ENCODE measurements at places on chromosomes 7 and 10.

DNA sequence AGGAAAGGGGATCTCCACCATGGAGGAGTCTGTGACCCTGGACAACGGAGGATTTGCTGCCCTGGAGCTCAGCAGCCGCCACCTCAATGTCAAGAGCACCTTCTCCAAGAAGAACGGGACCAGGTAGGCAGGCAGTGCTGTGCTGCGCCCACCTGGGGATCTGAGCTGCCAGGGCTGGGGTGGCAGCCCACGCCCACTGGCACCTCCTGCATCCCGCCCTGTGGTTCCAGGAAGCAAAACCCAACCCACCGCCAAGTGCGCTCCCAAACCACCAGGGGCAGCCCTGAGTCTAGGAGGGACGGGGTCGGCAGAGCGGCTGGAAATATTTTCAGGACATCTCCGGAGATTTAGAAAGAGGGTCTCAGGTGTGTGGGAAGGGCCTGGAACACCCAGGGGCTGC lies 440.3 kb upstream of the FOXK1 start:
- no peak for DNase-seq

DNA sequence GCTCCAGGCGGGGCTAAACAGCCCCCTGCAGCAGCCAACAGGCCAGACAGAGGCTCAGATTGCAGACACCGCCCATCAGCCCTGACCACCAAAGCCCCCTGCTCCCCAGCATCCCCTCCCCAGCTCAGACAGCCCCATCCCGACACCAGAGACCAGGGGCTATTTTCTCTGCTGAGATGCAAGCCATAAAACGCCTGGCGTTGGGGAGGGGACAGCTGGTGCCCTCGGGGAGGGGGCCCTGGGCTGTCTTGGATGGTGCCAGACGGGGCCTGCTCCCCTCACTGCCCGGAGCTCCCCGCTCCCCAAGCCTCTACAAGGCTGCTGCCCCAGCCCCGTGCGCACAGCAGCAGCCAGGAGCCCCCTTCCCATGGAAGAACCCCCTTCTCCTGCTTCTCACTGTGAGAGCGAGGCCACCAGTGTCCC lies 31.8 kb downstream of the GET4 start:
- DNase-seq: no peak

GRCh38 chr10:55801353-55801661 lies 559.8 kb downstream of the ZWINT start:
- no peak for DNase-seq

DNA sequence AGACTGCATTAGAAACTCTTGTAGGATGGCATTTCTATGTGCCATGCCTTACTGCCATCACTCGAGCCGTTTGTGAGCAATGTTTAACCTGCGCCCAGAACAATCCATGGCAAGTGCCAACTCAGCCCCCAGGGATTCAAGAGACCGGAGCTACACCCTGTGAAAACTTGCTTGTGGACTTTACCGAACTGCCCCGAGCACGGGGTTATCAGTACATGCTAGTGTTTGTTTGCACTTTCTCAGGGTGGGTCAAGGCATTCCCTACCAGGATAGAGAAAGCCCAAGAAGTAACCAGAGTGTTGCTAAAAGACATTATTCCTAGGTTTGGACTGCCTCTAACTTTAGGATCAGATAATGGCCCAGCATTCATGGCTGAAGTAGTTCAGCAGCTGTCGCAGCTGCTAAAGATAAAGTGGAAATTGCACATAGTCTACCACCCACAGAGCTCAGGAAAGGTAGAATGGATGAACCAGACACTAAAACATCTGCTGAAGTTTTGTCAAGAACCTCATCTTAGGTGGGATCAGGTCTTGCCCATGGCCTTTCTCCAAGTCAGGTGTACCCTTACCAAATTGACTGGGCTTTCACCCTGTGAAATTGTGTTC lies 8.9 kb upstream of the CYREN start:
- no peak for DNase-seq

DNA sequence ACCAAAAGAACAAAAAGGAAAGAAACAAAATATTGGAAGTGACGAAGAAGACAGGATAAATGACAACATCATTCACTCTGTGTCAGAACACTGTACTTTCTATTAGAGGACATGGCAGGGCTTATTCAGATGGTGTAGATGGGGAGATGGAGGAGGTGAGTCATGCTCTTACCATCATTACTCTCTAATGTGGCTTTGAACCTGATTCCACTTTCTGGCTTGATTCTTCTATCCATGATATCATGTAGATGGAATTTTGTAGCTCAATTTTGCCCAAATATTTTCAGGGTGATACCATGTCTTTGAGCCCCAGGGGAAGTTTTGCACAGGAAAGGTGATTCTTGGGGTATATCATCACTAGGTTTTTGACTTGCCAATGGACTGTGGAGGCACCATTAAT lies 91.7 kb downstream of the CFAP58 start:
- DNase-seq: no peak

DNA sequence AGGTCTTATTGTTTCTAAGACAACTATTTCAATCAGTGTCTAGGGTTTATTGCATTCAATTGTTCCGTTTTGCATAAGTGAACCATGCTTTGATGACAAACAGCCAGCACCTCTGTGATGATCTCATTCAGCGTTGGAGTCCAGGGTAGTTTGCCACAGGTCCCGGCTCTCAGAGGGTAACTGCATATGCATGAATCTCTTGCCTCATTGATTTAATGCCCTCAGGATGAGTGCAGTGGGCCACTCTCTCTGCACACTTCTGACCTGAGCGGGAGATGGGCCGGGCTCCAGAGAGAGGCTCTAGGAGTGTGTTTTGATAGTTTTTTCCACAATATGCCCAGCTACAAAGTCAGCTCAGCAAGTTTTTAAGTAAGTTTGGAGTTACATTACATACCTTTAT lies 83.9 kb downstream of the HECW1 start:
- DNase-seq: no peak

DNA sequence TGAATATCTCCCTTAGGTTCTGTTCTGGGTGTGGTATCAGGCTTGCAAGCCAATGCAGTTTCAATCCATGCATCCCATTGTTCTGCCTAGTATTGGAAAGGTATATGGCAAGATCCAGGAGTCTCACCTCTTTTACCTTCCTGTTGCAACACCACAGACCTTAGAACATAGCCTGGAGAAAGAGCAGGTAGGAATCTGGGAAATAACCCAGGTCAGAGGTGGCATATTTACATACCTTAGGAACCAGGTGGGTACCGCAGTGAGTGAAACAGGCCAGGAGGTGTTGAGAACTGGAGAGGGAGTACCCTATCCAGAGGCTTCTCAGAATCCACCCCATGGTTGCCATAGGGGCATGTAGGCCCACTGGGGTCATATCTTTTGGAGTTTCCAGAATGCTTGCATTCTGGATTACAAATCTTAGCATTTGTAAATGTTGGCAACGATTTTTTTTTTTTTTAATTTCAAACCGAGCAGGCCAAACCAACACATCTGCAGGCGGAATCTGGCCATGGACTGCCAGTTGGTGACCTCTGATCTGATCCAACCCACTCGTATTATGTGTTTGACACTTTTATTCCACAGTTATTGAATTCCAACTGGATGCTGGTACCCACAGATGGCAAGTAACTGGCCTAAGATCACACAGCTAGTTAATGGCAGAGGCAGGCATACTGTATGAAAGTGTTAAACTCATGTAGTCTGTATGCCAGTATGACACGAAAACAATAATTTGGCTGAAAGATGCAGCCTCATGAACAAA lies 180.3 kb upstream of the TCF7L2 start:
- DNase-seq: no peak

Measured in lung microvascular endothelial cell (primary cell).